Femur (tissue), 1 donor: ENCODE measurements at places on chromosomes 6 and 20.

GRCh38 chr6:3750317-3751076 is 1.0 kb downstream of the PXDC1 start:
- DNase-seq: peak; percentile 91

- no peak for DNase-seq
Observed at GRCh38 chr6:43089467-43089866, 13.4 kb downstream of the PTK7 start.

- DNase-seq: no peak
Observed at GRCh38 chr6:30763618-30764489, 19.5 kb upstream of the IER3 start.

GRCh38 chr6:343960-344815 is 47.4 kb upstream of the IRF4 start:
- DNase-seq: no peak

- no peak for DNase-seq
Observed at GRCh38 chr20:57715268-57715904, 5.6 kb upstream of the PMEPA1 start.

DNA sequence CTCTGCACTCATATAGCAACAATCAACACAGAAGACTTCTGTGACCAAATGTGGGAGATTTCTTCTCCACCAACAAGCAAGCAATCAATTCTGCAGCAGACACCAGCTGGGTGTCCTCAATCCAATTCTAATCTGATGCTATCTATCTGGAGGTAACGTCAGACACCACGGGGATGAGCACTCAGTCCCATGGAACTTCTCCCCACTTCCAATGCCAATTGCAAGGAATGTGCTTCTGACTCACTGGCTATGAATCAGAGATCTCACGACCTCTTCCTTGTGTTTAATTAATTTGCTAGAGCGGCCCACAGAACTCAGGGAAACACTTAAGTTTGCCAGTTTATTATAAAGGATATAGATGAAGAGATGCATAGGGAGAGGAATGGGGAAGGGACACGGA is 103.5 kb upstream of the SIRPG start:
- no peak for DNase-seq

DNA sequence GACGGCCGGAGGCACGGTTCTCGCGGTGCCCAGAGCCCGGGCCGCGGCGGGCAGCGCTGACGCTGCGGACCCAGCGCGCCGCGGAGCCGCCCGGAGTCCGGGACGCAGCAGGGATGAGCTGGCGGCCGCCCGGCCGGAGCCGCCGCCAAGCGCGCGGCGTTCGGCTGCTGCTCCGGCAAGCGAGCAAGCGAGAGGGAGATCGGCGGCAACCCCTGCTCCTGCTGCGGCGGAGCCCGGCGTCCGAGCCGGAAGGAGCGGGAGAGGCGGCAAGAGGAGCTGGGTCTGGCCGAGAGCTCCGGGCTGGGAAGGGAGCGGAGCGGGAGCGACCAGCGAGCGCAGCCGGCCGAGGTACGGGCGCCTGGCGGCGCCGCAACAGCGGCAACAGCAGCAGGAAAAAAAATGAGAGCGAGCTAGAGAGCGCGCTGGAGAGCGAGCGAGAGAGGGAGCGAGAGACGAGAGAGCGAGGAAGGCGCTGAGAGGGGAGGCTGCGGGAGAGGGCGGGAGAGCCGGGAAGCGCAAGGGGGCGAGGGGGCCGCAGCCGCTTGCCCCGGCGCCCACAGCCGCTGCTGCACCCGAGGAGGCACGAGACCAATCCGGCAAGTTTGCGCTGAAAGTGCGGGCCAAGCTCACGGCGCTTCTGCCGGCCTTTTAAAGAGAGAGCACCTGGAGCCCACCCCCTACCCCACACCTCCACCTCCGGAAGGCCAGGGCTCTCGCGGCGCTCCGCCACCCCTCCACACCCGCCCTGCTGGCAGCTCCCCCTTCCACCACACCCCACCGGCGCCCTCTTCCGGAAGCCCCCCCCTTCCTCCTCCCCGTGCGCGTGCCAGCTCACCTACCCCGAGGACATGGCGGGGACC is 496 bp downstream of the GRM4 start:
- peak; percentile 44 for DNase-seq

DNA sequence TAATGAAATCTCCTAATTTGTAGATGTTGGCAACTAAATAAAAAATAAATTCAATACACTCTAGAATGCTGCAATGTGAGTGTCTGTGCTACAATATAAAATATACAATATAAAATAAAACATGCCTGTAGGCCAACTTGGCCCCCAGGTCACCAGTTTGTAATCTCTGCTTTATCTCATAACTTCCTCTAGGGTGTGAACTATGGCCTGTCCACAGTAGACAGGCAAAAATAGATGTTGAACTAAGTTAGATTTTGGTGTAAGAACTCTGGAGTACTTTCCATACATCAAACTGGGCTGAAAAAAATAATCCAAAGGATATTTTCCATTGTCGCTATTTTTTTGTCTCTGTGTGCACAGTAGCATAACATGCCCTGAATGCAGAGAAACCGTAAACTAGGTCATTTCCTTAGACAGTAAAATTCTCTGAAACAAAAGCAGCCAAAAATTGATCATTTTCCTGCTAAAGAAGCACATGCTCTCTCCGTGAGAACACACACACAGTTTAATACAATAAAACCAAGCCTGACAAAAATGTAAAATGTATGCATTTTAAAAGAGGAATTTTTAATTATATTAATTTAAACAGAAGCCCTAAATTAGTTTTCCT is 98.5 kb upstream of the ZFP64 start:
- no peak for DNase-seq

DNA sequence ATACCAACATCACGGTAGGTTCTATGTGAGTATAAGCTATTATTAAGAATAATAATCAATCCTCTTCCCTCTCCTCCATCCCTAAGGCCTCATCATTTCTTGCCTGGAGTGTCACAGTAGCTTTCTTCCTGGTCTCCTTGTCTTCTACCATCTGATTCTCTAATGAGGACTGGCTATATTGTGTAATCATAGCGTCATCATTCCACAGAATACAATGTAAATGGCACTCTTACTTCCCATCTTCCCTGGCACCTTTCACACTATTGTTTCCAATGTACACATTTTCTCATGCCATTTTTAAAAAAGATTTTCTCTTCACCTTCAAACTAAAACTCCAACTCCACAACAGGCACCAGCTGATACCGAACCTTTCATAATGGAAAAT is 2.2 kb upstream of the BTN3A2 start:
- no peak for DNase-seq

DNA sequence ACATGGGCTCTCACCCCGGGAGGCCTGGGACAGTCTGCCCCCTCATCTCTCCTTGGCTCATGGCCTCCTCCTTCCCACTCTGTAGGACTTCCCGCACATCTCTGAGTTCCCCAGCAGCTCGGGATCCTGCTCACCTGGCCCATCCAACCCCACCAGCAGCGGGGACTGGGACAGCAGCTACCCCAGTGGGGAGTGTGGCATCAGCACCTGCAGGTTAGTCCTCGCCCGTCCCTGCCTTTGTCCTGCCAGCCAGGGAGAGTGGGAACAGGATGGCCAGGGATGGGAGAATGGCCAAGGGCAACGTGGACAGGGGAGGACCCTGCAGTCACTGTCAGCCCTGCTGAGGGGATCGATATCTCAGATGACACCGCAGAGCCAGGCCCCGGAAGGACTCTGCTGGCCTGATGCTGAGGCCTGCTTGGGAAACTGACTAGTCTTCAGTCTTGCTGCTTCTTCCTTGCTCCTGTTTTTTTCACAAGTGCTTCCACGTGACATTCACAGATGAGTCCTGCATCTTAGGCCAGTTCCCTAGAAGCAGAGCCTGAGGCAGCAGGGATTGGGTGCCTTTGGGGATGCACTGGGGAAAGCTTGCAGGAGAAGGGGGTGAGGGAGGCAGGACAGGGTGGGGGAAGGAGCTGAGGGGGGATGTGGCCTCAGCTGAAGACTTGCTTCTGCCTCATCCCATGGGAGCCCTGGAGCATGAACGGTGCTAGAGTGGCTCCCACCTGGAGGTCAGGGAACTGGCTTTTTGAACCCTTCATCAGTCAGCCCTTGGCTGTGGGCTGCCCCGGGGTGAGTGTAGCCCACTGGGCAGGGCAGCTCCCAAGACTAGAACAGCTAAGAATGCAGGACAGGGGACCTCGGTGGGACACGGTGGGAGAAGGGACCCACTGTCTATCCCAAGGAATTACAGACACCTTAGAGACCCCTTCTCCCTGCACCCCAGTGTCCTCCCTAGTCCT is 120.1 kb downstream of the JPH2 start:
- no peak for DNase-seq

- no peak for DNase-seq
Observed at GRCh38 chr6:133887156-133887879, 1.6 kb upstream of the TCF21 start.

DNA sequence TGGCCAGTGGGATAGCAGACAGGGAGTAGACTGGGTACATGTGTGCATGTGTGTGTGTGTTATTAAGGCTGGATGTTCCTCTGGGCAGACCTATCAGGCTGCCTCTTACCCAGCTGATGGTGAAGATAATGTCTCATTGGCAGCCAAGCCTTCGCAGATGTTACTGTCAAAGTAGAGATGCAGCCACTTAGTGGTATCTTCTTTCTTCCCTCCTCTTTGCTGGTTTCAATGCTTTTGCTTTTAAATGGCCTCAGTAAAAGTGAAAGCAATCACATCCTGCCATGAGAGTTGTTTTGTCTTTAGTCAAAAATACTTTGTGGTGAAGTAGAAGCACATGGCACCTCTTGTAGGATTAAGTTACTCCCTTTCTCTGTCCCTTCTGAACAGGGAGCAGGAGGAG is 57.5 kb downstream of the SNRNP48 start:
- no peak for DNase-seq

GRCh38 chr6:30154709-30155519 is 6.1 kb downstream of the TRIM10 start:
- no peak for DNase-seq

- DNase-seq: no peak
Observed at GRCh38 chr6:167330750-167331149, 5.9 kb downstream of the TTLL2 start.

- no peak for DNase-seq
Observed at GRCh38 chr6:144140867-144141266, 9.4 kb upstream of the STX11 start.

GRCh38 chr20:33046412-33046811 is 7.3 kb upstream of the BPIFB3 start:
- no peak for DNase-seq

GRCh38 chr6:123925350-123925749 is 121.7 kb downstream of the NKAIN2 start:
- no peak for DNase-seq

- DNase-seq: peak; percentile 32
Observed at GRCh38 chr20:10060226-10060625, 25.4 kb downstream of the ANKEF1 start.

DNA sequence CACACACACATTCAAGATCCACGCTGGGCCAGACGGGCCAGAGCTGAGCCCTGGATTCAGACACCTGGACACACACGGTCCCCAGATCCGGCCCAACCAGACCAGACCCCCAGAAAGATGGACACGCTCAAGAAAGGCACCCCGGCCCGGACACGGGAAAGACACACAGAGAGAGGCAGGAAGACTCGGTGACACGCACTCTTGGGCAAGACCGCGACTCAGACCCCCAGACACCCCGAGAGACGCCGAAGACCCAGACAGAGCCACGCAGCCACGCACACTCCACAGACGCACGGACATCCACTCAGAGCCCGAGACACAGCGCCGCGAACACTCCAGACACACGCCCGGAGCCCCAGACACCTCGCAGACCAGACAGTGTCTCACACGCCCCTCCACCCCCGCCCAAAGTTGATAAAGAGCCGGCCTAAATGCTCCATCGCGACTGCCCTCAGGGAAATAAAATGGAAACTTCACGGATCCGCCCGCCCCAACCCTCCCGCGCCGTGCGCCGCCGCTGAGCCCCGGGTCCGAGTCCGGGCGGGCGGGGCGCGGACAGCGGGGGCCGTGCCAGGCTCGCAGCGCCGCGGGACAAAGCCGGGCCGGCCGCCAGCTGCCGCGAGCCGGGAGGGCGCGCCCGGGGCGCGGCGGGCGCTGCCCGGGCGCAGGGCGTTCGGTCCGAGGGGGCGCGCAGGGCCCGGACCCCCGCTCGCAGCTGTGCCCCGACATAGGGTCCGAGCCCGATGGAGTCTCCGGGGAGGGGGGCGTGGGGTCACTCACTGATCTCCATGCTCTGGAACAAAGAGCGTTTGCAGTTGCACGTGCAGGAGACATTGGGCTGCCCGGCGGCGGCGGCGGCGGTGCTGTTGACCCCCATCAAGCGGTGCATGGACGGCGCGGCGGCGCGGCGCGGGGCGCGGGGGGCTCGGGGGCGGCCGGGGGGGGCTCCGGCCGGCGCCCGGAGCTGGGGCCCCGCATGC is 831 bp downstream of the PMEPA1 start:
- DNase-seq: peak; percentile 64
